ENCODE measurements at places on chromosomes 3 and 15. TPM values are rescaled to one million over a fixed set of nuclear protein-coding genes. Genes with fewer than 3 reads are reported as not detected.

Gene HRG
- polyA plus RNA-seq, result 2.2 TPM

Gene SPINK8
- polyA plus RNA-seq, result 0.37 TPM

Gene PLA2G4E
- not detected for polyA plus RNA-seq

Gene IL17RE
- 12.7 TPM for polyA plus RNA-seq

Gene LPP
- polyA plus RNA-seq, result 25.4 TPM

Gene LRRIQ4
- 0.23 TPM for polyA plus RNA-seq

Gene CPA3
- 0.21 TPM for polyA plus RNA-seq

Gene MYLK
- polyA plus RNA-seq, result 187 TPM

Gene EXOSC7
- polyA plus RNA-seq, result 51.7 TPM

Gene CFAP20DC
- 4.6 TPM for polyA plus RNA-seq

- DNase-seq, result no peak
These were observed at the start of gene PLCB2 for GRCh38 chr15:40307421-40308211. PLCB2 (minus strand) TSS chr15:40307935; CDS start chr15:40307672, 263 bp downstream.

DNA sequence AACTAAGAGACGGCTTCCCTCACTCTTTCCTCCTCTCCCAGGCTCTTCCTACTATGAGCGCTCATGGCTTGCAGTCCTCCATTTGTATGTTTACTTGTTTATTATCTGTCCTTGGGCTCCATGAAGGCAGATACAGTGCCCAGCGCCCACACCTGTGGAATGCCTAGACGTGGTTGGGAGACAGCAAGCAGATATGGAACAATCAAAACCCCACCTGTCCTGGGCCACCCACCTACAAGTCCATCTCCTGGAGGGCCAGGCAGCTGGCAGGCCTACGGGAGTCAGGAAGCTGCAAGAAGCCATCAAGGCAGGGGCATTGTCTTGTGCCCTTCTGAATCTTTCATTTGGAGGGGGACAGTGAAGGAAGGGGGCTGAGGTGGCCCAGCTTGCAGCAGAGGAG lies 104.7 kb downstream of the IQSEC1 start:
- DNase-seq, result no peak

DNA sequence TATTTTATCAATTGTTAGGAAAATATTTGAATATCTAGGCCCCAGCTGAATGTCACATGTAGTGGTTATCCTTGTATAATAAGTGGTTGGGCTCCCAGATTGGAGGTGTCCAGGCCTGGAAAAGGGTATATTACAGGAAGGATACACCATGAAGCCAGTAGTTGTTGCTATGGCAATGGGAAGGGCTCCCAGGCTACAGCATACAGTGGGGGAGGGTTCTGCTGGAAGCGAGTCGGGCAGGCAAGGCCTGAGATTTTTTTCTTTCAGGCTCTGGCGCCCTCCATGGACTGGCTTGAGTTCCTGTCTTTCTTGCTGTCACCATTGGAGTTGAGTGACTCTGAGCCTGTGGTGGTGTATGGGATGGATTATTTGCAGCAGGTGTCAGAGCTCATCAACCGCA lies 8.9 kb downstream of the ECE2 start:
- DNase-seq, result no peak

DNA sequence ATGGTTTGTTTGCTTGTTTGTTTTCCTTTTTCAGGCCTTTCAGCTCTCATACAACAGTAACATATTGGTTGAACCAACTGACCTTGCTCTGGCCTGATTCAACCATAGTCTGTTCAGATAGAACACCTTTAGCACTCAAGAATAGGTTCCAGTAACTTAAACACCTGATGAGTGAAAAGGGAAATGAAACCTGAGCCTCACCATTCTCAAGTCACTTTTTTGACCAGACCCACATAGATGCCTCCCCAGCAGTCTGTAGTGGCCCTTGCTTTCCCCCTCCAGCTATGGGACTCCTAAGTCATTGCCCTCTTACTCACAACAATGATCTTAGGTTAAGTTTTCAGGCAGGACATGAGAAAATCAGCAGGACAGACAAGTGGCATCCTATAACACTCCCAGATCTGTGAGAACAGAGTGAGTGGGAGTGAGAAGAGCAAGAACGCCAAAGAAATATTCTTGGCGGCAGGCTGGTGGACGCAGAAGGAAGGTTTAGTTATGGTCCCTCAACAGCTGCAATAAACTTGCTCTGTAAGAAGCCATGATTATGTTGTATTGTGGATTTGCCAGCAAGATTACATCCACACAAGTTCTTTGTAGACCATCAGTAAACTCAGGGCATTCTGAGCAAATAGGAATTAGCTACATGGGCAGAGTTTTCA lies 367.5 kb downstream of the MECOM start:
- DNase-seq, result no peak

DNA sequence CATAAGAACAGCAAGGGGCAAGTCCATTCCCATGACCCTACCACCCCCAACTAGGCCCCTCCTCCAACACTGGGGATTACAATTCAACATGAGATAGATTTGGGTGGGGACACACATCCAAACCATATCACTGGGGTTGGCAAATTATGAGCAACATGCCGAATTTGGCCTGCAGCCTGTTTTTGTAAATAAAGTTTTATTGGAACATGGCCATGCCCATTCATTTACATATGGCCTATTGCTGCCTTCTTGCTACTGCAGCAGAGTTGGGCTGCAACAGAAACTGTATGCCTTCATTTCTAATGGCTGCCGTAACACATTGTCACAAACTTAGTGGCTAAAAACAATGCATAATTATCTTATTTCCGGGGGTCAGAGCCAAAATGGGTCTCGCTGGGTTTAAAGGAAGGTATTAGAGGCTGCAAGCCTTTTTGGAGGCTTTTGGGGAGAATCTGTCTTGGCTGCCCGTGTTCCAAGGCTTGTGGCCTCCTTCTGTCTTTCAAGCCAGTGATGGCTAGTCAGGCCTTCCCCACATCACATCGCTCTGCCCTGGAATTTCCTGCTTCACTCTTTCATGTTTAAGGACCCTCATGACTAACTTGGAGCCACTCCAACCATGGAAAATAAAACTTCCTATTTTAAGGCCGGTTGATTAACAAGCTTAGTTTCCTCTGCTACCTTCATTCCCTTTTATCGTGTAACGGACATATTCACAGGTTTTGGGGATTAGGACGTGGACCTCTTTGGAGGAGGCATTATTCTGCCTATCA lies 428.5 kb upstream of the PROK2 start:
- no peak for DNase-seq

GRCh38 chr3:139414608-139415224 lies 25.3 kb upstream of the COPB2 start:
- DNase-seq, result no peak

DNA sequence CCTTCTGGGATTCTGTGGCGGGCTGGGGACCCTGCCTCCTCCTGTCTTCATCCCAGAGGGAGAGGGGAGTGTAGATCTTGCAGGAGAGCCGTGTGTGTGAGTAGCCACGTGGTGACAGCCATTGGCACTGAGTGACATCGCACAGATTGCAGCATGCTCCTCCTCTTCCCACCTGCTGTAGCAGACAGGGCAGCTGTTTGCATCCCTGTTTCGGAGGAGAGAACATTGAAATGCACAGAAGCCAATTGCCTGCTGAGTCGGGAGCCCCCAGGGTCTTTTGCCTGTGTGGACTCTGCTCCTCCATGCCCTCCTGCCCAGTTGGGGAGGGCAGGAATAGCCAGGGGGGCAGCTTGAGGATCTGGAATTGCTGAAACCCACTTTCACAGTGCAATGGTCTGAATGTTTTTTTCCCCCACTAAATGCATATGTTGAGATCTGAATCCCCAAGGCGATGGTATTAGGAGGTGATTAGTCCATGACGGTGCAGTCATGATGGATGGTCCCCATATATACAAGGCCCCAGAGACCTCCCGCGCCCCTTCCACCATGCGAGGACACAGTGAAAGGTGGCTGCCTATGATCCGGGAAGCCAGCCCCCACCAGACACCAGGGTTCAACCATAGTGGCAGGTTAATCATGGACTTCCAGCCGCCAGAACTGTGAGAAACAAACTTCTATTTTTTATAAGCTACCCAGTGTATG lies 66.8 kb downstream of the CHRNA7 start:
- no peak for DNase-seq

DNA sequence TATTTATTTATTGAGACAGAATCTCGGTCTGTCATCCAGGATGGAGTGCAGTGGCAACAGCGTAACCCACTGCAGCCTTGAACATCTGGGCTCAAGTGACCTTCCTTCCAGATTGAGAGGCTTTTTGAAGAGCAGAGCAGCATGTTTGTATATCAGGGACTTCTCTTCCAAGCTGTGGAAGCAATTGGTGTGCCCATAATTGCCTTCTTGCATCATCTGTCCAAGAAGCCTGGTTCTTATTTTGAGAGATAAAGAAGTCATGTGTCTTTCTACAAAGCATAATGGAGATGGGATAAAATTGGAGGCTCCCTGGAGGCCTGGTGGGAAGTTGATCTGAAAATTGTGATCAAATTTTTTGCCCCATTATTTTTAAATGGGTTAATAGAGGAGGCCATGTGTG lies 183.8 kb upstream of the MCTP2 start:
- DNase-seq, result no peak

DNA sequence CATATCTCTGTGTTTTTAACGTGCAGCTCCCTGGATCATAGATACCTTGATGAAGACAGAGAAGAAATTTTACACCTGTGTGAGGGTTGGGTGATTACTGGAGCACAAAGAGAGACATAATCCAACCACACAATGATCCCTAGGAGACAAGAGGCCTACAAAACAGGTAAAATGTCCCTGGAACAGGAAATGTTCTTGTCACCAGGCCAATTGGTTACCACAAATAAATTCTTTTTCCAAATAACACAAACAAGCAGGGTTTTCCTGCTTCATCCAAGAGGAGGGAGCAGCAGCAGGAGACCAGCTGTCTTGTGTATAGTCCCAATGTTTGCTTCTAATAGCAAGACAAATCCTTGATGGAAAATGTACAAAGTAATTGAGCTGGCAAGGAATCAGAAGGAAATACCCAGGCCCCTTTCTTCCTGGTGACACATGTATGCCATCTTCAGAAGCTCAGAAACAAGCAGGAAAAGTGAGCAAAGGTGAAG lies 1.4 kb downstream of the MGLL start:
- no peak for DNase-seq

DNA sequence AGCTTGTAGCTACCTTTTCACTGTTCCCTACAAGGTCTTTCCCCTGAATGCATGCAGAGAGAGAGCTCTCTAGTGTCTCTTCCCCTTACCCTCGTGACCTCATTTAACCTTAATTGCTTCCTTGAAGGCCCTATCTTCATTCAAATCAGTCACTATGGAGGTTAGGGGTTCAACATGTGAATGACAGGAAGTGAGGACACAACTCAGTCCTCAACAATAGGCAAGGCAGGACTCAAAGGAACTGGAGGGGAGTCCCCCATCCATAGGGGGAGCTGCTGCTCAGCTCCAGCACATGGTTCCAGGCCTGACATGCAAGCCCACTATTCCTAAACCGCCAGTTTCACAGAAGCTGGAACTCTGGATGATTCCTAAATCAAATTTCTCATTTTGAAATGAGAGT lies 33.8 kb upstream of the GYG1 start:
- no peak for DNase-seq

DNA sequence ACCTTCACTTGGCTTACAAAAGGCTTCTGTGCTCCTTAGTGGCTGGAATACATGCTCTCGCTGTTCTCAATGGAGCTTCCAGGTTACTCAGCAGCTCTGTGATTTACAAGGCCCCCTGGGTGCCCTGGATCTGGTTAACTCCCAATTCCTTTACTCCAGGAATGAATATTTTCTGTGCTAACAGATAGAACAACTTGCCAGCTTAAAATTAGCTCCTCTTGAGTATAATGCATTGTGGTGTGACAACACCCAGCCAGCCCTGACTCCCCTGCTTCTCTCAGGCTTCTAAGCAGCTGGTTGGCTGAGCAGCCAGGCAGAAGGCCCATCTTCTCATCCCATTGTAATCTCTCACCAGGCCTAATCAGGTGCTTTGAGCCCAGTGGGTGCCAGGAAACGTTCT lies 246.4 kb downstream of the ALCAM start:
- DNase-seq, result no peak

- no peak for DNase-seq
These were observed 43.7 kb downstream of the KAT2B start for GRCh38 chr3:20083953-20084352.

- DNase-seq, result no peak
These were observed 31.5 kb downstream of the ABHD2 start for GRCh38 chr15:89119489-89120478.

GRCh38 chr3:37526511-37526910 lies 335.2 kb upstream of the CTDSPL start:
- no peak for DNase-seq

DNA sequence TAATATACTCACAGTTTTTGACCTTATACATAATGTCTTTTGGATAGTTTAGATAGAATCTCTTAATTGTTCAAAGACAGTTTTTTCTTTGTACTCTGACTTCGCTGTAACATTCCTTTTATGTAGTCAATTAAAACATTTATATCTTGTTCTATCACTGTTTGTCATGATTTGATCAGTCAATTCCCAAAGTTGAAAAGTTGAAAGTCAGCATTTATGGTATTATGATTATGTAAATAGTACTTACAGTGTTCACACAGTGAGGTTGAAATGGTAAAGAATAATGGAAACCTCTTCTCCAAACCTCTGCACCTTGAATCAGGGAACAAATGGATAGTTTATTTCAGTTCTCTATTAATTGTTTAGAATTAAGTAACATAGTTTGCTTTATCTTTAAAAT lies 26.6 kb downstream of the NR1D2 start:
- DNase-seq, result no peak

GRCh38 chr15:43930079-43930478 lies 103.3 kb downstream of the WDR76 start:
- no peak for DNase-seq

- DNase-seq, result peak; percentile 60
These were observed 9.3 kb upstream of the NR2E3 start for GRCh38 chr15:71800835-71801745.

- no peak for DNase-seq
These were observed 173.5 kb downstream of the TNIK start for GRCh38 chr3:171286580-171287249.

DNA sequence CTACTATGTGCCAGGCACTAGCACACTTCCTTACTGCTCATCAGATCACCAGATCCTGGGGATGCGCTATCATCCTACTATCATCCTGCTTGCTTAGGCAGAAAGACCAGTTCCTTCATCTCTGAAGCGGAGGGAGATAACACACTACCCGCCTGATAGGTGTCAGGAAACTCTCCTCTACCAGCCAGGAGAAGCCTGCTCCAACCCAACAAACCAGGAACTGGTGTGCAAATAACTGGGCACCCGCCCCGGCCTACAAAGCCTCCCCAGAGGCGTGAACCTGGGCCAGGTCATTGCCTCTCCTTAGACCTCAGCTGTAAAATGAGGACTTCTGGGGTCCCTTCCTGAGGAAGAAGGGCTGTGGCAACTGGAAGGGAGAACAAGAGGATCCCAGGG lies 61.5 kb downstream of the HOMER2 start:
- DNase-seq, result no peak

DNA sequence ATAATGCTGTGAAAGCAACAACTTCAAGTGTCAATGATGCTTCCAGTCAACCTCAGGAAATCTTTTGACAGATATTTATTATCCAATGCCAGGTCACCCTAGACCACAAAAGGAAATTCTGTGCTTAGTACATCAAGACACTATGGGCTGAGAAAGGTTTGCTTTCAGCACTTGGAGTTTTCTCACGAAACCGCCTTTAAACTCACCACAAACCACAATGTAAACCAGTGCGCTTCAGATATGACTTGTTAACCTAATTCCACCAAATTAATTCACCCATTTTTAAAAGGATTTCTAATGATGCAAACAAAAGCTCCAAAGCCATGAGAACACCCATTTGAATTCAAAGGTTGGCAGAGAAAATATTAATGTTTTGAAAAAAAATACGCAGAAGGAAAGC lies 292.9 kb upstream of the NR2F2 start:
- no peak for DNase-seq

GRCh38 chr3:181947606-181948005 lies 235.9 kb downstream of the SOX2 start:
- no peak for DNase-seq

All from right renal cortex interstitium (tissue), 3 donors.